ENCODE measurements at places on chromosomes 7 and 10. TPM values are rescaled to one million over a fixed set of nuclear protein-coding genes. Genes with fewer than 3 reads are reported as not detected.

SPDYE1 gene
- 0.10 TPM for total RNA-seq

MSMB gene
- 4.8 TPM for total RNA-seq

ZNF365 gene
- 2.7 TPM for total RNA-seq

ASB13 gene
- total RNA-seq: 6.7 TPM

CRYGN gene
- total RNA-seq: not detected

ZNF488 gene
- 0.10 TPM for total RNA-seq

LBX1 gene
- 0.20 TPM for total RNA-seq

CLCN1 gene
- total RNA-seq: 0.20 TPM

WNT2 gene
- 4.5 TPM for total RNA-seq

PLCE1 gene
- total RNA-seq: 8.6 TPM

DTX2 gene
- 10.3 TPM for total RNA-seq

SEMA3C gene
- 103 TPM for total RNA-seq

MCM7 gene
- 47.5 TPM for total RNA-seq

OR2A2 gene
- total RNA-seq: not detected

CYP3A7 gene
- total RNA-seq: 0.39 TPM

TFEC gene
- total RNA-seq: 2.2 TPM

NUTM2E gene
- total RNA-seq: 0.20 TPM

DNAJC30 gene
- 3.4 TPM for total RNA-seq

LRRD1 gene
- total RNA-seq: 0.30 TPM

PNLIP gene
- total RNA-seq: 1.4 TPM

MYL10 gene
- total RNA-seq: 3.2 TPM

RET gene
- 9.3 TPM for total RNA-seq

FRAT1 gene
- total RNA-seq: 1.1 TPM
